Chondrocyte (in vitro differentiated cells): ENCODE measurements at places on chromosomes 7 and 10. TPM values are rescaled to one million over a fixed set of nuclear protein-coding genes. Genes with fewer than 3 reads are reported as not detected.

GRCh38 chr7:151083824-151084160, 499 bp upstream of the TMUB1 start:
- no peak for DNase-seq

GRCh38 chr7:80681272-80681885, 42.9 kb downstream of the CD36 start:
- no peak for DNase-seq

DNA sequence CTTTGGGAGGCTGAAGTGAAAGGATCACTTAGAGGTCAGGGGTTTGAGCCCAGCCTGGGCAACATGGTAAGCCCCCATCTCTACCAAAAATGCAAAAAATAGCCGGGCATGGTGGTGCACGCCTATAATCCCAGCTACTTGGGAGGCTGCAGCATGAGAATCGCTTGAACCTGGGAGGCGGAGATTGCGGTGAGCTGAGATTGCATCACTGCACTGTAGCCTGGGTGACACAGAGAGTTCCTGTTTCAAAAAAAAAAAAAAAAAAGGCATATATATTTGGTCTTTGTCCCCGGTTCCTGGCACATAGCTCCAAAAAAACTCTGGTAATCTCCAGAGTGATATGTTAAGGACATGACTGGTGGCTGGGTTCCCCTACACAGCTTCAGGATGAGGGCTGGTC, 147.3 kb downstream of the SEC23IP start:
- DNase-seq, result no peak

- DNase-seq, result no peak
Measured at GRCh38 chr7:44172352-44172751, 16.9 kb downstream of the GCK start.

Gene PLPP4
- total RNA-seq, result 2.8 to 11.6 TPM (median 3.0 TPM) in 3 replicates

Gene TRPV6
- 1.1 TPM in 1 of 3 replicates, not detected in the others for total RNA-seq

Gene MYO3A
- not detected in 3 replicates for total RNA-seq
